ENCODE measurements at places on chromosomes 7 and 10. TPM values are rescaled to one million over a fixed set of nuclear protein-coding genes. Genes with fewer than 3 reads are reported as not detected.

Gene SYNPO2L
- not detected for total RNA-seq

Gene HTR5A
- not detected for total RNA-seq

Gene CHRM2
- total RNA-seq, result not detected

Gene MCM10
- 2.6 TPM for total RNA-seq

Gene ELN
- total RNA-seq, result 36.3 TPM

Gene HHEX
- total RNA-seq, result 3.1 TPM

Gene CRYGN
- total RNA-seq, result not detected

Gene TSPAN12
- total RNA-seq, result 0.72 TPM

Gene PBLD
- total RNA-seq, result 5.5 TPM

Gene GSAP
- total RNA-seq, result 0.18 TPM

Gene AKR1C8
- total RNA-seq, result not detected

Gene FRAT1
- 3.1 TPM for total RNA-seq

Gene WNT16
- total RNA-seq, result not detected

Gene NOS3
- total RNA-seq, result 5.4 TPM

Gene IL6
- total RNA-seq, result 291 TPM

Gene ASB13
- 9.4 TPM for total RNA-seq

Gene OR2A5
- total RNA-seq, result not detected

Measured in cardiac atrium fibroblast (primary cell).